Stimulated activated CD8-positive, alpha-beta memory T cell treated with anti-CD3 and anti-CD28 coated beads, Interleukin-2, amount 100 ng/mL, for 48 hours (primary cell): ENCODE measurements at places on chromosomes 1 and 21.

DNA sequence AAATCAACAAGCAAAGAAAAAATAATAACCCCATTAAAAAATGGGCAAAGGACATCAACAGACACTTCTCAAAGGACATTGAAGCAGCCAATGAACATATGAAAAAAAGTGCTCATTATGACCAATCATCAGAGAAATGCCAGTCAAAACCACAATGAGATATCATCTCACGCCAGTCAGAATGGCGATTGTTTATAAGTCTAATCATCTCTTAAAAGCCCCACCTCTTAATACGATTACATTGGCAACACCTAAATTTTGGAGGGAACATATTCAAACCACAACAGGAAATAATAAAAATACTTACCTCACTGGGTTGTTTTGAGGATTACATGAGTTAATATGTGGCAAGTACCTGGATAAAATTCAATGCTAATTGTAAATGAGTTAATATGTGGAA, 57.1 kb upstream of the PLPPR4 start:
- no peak for DNase-seq

- DNase-seq = no peak
Measured at GRCh38 chr1:232377494-232377770, 252.5 kb downstream of the SIPA1L2 start.

DNA sequence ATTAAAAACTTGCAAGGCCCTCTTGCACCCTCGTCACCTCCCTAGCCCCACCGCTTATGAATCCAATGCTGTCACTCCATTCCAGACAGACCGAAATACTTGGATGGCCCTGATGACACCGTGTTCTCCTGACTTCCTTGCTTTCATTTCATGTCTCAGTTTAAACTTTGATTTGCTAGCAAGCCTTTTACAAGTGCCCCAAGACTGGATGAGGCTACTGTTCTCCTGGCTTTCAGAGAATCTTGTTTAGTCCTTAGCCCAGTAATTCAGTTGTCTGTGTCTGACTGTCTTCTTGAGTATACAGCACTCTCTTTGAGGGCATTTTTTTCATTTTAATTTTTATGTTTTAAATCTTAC, 824 bp upstream of the IFI44L start:
- DNase-seq = no peak

GRCh38 chr1:43246466-43247213, 23.1 kb upstream of the TMEM125 start:
- DNase-seq = no peak

DNA sequence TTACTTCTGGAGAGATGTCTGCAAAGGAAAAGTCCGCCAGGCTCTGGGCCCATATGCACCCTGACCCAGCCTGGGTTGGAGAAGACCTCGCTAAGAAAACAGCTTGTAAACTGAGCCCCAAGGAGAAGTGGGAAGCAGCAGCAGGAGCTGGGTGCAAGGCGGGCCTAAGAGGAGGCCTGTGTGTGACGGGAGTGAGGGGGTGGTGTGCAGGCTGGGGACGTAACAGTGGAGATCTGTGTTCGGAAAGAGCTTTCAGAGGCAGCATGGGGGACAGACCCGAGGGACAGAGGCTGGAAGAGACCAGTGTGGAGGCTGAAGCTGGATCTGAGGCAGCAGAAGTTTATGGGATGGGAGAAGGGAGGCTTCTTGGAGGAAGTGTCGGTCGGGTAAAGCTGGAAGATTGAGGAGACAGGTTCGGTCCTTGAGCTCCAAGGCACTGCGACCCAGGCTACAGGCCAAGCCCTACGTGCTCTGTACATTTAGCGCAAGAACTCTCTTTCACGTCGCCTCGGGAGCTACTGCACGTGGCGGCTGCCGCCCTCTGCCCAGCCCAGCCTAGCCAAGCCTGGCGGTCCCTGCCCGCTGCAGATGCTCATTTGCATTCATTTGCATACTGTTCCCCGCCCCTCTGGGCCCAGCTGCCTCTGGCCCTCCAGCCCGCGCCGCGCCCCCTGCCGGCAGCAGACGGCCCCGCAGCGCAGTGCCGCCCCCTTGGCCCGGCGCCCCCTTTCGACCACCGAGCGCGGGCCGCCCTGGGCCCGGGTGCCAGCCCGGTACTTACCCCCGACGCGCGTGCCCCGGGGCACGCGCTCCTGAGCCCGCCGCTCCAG, 6.3 kb downstream of the HPCA start:
- peak; percentile 38 for DNase-seq

- no peak for DNase-seq
Measured at GRCh38 chr1:18440385-18441226, 40.1 kb upstream of the KLHDC7A start.

GRCh38 chr1:223046011-223046410, 97.0 kb downstream of the TLR5 start:
- DNase-seq = no peak

DNA sequence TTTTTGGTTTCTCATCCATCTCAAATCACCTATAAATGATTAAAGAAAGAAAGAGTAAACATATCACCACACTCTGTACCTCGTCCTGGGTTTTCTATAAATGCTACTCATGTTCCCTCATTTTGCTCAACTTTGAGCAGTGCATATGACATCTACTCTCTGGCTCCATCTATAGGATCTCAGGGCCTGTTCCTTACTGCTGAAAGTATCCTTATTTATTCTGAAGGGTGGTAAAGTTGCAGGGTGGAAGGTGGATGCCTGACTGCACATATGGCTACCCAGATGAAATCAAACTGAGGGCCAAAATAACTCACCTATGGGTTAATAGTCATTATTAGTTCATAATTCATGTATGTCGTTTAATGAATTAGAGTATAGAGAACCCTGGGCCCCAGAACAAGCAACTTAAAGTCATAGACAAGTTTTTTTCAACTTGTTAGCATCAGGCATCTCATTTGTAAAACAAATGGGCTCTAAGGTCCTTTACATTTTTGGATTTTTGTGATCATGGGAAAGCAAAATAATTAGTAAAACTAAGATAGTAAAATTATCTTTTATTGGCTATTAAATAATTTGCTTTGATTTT, 46.5 kb downstream of the NCF2 start:
- DNase-seq = no peak

DNA sequence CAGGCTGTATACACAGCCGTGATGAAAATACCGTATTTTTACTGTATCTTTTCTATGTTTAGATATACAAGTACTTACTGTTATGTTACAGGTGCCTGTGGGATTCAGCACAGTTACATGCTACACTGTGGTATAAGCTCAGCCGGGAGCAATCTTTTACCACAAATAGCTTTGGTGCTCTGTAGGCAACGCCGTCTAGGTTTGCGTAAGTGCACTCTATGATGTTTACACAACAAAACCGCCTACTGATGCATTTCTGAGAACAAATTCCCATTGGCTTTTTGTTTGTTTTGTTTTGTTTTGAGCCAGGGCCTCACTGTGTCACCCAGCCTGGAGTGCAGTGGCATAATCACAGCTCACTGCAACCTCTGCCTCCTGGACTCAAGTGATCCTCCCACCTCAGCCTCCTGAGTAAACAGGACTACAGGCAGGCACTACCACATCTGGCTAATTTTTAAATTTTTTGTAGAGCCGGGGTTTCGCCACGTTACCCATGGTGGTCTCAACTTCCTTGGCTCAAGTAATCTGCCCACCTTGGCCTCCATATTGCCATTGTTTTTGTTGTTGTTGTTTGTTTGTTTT, 81.0 kb downstream of the SCCPDH start:
- DNase-seq = no peak

DNA sequence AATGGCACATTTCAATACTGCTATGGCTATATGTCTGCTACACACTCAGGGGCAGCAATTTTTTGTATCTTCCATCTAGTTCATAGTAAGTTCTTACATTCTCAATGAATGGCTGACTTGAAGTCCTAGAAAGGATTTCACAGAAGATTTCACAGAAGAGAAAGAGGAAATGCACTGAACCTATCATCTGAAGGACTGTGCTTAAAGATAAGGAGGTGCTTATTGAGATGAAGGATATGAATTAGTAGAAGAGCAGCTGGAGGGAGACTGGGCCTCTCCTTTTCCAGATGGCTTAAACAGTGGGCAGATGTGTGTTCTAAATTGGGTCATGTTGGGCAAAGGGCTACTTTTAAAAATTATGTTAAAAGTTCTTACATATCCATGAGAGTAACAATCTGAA, 14.6 kb downstream of the ADAR start:
- no peak for DNase-seq

GRCh38 chr1:234730475-234730769, 120.4 kb upstream of the IRF2BP2 start:
- no peak for DNase-seq
